ENCODE measurements at places on chromosomes 5 and 9. TPM values are rescaled to one million over a fixed set of nuclear protein-coding genes. Genes with fewer than 3 reads are reported as not detected.

GRCh38 chr5:7321724-7322123 lies 74.2 kb upstream of the ADCY2 start:
- DNase-seq: no peak

DNA sequence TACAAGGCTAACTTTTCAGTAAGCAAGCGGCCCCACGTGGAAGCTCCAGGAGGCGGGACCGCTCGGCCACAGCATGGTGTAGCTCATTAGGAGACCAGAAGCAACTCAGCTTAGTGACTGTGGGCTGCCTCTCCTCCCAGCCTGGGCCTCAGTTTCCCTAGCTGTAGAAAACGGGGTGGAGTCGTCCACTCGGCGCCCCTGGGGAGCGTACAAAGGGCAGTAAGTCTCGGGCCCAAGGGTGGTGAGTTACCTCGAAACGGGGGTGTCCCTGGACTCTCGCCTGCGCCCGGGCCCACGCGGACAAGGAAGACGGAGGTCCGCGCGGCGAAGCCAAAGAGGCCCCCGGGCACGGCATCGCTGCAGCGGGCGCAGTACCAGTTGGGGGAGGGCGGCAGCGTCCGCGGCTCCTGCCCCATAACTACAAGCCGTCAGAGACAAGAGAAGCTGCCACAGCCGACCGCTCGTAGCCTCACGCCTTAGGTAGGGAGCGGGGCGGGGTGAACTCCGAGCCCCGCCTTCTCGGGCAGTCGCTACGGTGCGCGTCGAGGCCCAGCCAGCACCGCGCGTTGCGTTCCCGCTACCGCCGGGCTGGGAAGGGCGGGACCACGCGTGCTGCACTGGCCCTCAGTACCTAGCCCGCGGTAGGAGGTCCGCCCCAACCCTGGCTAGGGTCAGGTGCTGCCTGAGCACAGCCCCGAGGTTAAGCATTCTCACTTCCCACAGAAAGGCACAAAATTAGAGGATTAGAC lies at the start of gene GEMIN5:
Gene GEMIN5 (minus strand): TSS at position 494 of the 749 bp plus-strand sequence. CDS start 78 bp downstream, at position 416.
- peak; percentile 35 for DNase-seq

GRCh38 chr9:79662537-79662956 lies 90.8 kb downstream of the TLE4 start:
- DNase-seq: no peak

DNA sequence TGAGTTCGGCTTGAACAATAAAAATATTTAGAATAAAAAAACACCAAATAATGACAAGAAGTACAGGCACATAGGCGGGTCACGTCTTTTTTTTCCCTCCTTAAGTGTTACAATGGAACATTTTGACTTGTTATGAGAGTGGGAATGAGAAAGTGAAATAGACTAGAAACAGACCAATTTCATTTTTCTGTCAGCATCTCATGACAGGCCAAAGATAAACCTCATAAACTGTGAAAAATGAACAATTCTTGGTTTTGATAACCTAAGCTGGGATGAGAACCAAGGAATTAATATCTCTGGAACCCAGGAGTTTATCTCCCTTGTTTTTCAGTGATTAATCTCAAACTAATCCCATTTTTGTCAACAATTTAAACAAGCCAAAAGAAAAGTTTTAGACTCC lies 299.5 kb downstream of the SLIT3 start:
- no peak for DNase-seq

GRCh38 chr5:34736445-34737115 lies 80.5 kb downstream of the RAI14 start:
- DNase-seq: no peak

GRCh38 chr5:140561753-140562523 lies 2.5 kb downstream of the APBB3 start:
- no peak for DNase-seq

- no peak for DNase-seq
These were observed 746 bp downstream of the STRBP start for GRCh38 chr9:123267481-123268198.

DNA sequence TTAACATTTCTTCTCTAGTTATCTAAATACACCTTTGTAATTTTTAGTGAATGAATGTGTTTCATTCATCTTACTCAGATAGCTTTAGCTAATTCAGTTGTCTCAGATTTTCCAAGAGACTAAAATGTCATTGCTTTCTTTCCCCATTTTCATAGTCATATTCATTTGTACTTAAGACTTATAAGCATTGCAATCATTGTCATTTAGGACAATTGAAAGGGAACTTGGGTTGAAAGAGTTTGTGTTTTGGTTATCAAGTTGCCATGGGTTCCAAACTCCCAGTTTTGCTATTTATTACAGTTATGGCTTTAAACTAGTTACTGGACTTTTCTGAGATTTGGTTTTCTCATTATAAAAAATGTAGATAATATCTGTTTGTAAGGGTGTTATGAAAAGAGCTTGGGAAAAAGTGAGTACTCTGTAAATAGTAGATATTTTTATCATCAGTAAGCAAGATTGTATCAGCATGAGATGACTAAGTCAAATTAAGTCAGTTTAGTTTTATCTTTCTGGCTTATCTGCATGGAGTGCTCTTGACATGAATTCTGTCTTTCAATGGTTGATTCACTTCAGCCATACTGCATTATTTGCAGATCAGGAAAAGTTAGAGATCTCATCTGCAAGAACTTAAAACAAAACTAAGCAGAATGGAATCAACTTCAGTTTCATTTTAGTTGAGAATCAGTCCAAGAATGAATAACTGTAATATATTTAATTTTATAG lies 107.5 kb downstream of the PBX3 start:
- DNase-seq: no peak

DNAJC18 gene
- total RNA-seq: 16.7 TPM

PAEP gene
- not detected for total RNA-seq

CDKN2B gene
- total RNA-seq: 2.6 TPM

NTNG2 gene
- total RNA-seq: 2.0 TPM

CDH6 gene
- 3.2 TPM for total RNA-seq
